NCI-H187 treated with DMSO at 0.1 percent for 48 hours (cell line): ENCODE measurements at places on chromosomes 7 and 10.

DNA sequence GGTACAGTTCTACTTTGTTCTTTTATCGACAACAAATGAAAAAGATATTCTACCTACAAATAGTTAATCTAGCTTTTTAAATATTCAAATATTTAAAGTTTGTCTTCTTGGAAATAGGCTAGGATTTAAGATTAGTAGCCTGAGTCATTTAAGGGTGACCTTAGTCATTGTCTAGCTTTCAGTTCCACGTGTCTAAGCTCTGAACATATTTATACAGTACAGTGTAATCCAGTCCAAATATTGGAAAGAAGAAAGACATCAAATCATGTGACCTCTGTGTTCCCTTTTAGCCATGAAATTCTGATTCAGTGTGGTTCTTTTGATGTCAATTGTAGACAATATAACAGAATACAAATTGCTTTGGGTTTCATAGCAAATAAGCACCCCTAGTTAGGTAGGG lies 121.1 kb downstream of the MALRD1 start:
- DNase-seq, result no peak

DNA sequence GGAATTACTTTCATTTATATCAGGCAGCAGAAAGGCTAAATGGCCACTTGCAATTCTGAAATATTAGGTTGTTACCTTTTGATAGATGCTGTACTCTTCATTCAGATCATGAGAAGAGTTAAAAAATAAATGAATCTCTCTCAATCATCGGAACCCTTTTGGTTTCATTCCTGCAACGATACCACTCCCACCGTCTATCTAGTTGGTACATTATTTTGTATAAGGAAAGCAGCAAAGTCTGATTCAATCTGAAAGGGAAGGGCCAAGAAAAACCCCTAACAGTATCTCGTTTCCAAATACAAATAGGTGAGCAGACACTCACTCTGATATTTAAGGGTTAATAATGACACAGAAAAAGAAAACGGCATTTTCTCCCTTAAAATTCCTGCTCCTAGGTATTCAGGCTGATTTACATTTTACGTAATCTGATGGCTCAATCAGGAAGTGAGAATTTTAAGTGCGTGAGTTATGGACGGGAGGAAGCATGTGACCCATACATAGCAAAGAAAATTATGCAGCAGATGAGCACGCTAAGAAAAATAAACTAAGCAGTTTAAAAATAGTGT lies 209.4 kb upstream of the KLF14 start:
- no peak for DNase-seq

DNA sequence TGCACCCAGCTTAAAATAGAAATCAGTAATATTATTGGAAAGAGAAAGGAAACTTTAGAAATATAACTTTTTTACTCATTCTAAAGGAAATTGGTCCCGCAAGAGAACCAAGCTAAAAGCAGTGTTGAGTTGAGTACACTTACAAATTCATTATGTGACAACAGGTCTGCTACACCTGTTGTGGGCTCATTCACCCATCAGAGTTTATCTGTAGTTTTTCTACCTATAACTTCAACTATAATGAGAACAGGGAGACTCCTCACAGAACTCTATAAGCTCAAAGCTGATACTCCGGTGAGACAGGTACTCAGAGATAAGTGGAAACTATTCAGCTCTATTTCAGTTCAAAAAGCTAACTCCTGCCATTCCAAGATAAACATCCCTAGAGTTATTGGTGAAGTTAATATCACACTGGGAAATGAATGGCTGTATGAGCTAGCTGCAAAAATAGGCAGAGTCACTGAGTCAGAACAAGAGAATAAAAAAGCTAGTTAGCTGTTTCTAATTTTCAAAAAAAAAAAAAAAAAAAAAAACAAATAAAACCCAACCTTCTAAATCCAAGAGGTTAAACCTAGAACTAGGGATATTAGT lies 121.3 kb downstream of the PPP1R3A start:
- DNase-seq, result no peak

GRCh38 chr10:122336332-122336731 lies 38.2 kb upstream of the PLEKHA1 start:
- no peak for DNase-seq

- no peak for DNase-seq
Measured at GRCh38 chr7:65931685-65932084, 50.3 kb downstream of the GUSB start.

DNA sequence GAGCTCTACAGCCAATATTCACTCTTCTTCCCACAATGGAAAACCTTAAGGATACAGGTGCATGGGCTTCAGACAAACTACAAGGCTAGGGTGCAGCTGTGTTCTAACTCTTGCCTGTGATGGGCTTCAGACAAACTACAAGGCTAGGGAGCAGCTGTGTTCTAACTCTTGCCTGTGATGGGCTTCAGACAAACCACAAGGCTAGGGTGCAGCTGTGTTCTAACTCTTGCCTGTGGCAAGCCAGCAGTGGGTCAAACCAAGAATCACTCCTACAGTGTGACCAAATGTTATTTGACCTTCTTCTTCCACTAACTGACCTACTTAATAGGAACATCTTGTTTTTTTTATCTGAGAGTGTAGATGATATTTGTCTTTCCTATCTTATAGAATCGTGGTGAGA lies 7.4 kb downstream of the SORCS1 start:
- no peak for DNase-seq

DNA sequence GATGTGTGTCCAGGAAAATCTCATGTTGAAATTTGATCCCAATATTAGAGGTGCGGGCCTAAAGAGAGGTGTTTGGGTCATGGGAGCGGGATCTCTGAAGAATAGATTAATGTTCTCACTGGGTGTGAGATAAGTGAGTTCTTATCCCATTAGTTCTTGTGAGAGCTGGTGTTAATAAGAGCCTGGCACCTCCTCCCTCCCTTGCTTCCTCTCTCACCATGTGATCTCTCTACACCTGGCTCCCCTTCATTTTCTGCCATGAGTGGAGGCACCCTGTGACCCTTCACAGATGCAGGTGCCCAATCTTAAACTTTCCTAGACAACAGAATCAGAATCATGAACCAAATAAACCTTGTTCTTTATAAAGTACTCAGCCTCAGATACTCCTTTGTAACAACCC lies 19.5 kb downstream of the MTPN start:
- DNase-seq, result no peak

DNA sequence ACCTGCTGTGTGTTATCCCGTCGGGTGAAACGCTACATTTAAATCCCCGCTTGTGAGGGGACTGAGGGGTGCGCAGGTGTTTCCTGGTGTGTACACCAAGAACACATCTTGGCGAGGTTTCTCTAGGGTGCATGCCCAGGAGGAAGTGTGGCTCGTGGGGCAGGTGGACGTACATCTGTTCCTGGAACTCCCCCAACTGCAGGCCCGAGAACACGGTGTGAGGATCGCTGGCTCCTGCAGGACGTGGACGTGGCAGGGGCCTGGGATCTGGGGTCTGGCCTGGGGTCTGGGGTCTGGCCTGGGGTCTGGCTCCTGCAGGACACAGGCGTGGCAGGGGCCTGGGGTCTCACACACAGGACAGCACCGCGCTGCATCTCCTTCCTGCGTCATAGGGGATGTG lies 10.1 kb downstream of the KNDC1 start:
- no peak for DNase-seq

DNA sequence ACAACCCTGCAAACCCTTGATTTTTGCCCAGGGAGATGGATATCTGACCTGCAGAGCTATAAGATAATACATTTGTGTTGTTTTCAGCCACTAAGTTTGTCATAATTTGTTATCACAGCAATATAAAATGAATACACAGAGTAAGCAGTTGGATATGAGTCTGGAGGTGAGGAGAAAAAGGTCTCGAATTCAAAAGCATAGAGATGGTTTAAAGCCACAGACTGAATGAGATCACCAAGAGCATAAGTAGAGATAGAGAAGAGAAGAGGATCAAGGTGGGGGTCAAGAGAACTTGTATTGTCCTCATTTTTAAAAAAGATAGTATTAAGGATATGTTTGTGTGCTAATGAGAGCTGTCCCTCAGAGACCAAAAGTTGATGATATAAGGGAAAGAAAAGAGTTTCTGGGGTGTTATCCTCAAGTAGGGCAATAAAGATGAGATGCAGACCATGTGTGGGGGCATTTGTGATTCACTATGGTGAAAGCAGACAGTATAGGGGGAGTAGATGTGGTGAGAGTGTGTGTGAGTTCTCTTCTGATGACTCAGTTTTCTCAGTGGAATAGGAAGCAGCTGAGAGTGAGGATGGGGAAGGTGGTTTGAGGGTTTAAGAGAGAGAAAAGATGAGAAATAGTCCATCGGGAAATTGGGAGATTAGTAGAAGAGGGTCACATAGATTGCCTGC lies 25.8 kb upstream of the PCGF5 start:
- DNase-seq, result no peak

DNA sequence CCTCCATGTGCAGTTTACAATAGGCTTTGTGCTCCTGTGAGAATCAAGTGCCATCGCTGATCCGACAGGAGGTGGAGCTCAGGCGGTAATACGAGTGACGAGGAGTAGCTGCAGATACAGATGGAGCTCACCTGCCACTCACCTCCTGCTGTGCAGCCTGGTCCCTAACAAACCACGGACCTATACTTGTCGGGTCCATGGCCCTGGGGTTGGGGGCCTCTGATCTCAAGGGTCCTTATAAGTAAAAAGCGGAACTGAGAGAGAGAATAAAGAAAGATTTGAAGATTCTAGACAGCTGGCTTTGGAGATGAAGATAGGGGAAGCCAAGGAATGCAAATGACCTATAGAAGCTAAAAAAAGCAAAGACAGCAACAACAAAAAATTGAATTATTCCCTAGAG lies 130.6 kb downstream of the PLXDC2 start:
- DNase-seq, result no peak

GRCh38 chr10:50511492-50512213 lies 112.1 kb downstream of the SGMS1 start:
- DNase-seq, result no peak

GRCh38 chr7:34900891-34901513 lies 136.3 kb downstream of the DPY19L1 start:
- no peak for DNase-seq

GRCh38 chr7:24883622-24884013 lies 96.4 kb downstream of the OSBPL3 start:
- DNase-seq, result no peak

DNA sequence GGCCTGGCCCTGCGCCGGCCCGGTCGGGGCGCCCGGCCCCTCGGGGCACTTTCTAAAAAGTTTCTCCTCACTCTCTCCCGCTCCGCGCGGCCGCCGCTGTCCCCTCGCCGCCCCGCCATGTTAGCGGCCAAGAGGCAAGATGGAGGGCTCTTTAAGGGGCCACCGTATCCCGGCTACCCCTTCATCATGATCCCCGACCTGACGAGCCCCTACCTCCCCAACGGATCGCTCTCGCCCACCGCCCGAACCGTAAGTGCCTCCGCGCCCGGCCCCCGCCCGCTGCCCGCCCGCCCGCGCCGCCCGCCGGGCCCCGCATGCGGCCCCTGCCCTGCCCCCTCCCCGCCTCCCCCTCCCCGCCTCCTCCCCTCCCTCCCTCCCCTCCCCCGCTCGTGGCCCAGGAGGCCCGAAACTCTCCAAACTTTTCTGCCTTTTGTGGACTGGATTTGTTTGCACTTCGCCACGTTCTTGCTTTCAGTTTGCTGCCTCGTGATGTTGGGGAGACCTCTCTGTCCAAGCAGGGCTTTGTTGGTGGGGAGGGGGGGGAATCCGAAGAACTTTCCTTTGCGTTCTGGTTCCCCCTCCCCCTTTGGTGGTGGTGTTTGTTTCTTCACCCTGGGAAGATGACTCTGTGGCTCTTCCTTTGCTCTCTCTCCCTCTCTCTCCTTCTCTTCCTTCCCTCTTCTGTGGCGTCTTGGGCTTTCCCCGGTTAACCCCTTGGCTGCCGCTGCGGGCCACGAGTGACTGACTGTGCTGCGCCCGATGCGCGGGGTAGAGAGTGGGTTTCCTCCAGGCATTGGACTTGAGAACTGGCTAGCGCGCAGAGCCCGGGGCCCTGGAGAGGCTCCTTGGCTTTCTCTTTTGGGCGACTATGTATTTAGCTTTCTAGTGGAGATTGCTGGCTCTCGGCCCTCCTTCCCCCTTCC lies 1.6 kb downstream of the TCF7L2 start:
- no peak for DNase-seq

DNA sequence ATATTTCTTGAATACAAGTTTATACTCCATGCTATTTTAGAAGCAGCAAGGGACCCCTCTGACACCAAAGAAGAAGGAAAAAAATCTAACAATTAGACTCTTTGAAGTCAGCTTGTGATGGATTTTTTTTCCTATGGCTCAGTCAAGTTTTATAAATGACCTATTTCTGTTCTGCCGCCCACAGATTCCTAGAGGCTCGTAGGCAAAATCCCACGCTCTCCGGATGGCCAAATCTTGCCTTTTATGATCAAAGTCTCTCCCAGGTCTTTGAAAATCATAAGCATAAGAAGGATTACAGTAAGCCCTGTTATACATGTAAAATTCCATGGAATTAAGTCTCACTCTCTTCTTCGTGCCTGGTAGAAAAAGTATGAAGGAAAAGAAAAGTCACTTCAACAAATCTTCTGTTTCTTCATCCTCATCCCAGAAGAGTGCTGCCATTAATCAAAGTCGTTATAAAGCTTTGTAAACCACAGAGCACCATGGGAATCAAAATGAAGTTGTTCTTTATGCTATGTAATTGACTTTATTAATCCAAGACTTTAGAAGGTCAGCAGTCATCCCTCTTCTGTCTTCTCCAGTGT lies 33.1 kb downstream of the ASB13 start:
- no peak for DNase-seq

DNA sequence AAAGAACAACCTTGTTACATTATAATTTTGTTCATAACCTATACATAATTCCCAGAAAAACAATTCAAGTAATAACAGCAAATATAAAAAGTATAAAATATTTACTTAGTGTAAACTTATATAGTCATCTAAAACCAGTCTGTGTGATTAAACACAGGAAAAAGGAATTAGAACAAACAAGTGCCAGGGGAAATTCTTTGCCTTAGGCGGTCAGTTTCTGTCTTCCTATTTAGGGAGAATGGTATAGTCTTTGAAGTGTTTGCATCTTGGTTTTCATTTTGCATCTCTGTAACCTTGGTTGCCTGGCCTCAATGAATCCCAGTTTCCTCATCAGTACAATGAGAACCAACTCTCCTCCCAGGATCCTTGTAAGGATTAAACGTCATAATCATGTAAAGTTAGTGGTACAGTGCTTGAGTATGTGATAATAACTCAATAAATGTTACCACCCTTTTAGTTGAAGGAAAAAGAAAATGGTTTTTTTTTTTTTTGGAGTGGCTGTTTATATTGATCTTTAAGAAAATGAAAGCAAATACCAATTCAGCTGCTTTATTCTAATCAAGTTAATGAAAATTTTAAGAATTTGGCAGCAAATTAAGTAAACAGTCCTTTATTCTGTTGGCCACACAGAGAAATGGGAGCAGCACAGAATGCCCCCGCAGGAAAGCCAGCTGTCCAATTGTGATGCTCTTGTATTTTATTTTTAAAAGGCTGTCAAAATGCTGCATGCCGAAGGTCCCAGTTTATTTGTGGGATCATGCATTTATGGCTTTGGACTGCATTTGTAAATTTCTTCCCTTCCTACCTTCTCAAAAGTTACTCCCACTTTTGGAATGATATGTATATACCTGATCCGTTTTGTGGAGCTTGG lies 61.8 kb downstream of the SHH start:
- no peak for DNase-seq
